CD4-positive, CD25-positive, alpha-beta regulatory T cell (primary cell): ENCODE measurements at places on chromosomes 4 and X. TPM values are rescaled to one million over a fixed set of nuclear protein-coding genes. Genes with fewer than 3 reads are reported as not detected.

FNIP2 gene
- 8.9 TPM for total RNA-seq

GAGE12D gene
- total RNA-seq: not detected

MAEA gene
- 77.7 TPM for total RNA-seq

S100P gene
- total RNA-seq: not detected

CFAP299 gene
- not detected for total RNA-seq

VGLL1 gene
- not detected for total RNA-seq

CT45A2 gene
- total RNA-seq: not detected

CXorf49 gene
- not detected for total RNA-seq

PAGE2 gene
- total RNA-seq: not detected

SMIM10 gene
- total RNA-seq: not detected

C4orf46 gene
- total RNA-seq: 6.9 TPM

SORCS2 gene
- not detected for total RNA-seq

LRP2BP gene
- total RNA-seq: 3.5 TPM

CENPVL1 gene
- total RNA-seq: not detected

ATP1B4 gene
- total RNA-seq: not detected

TIGD4 gene
- 0.25 TPM for total RNA-seq

UGDH gene
- 6.7 TPM for total RNA-seq
